Activated T-helper 1 cell treated with anti-CD3 and anti-CD28 coated beads, Interleukin-2, amount 50 U/mL, for 16 hours (primary cell): ENCODE measurements at places on chromosomes 2 and 18.

GRCh38 chr2:182283512-182283911 lies 143.3 kb downstream of the PDE1A start:
- no peak for DNase-seq

DNA sequence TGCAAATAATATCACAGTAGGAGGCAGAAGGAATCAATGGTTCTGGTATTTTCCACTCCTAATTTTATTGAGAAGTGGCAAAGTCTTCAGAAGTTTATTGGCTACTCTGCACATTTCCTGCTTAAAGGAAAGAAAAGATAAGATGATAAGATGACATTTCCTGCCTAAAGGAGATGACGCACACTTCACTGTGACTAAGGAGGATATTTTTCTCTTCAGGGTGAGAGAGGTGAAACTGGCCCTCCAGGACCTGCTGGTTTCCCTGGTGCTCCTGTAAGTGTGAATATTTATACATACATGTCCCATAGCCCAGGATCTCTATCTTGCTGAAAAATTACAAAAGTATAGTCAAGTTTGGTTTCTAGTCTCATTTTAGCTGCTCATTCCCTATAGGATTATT lies 27.9 kb downstream of the COL3A1 start:
- no peak for DNase-seq

DNA sequence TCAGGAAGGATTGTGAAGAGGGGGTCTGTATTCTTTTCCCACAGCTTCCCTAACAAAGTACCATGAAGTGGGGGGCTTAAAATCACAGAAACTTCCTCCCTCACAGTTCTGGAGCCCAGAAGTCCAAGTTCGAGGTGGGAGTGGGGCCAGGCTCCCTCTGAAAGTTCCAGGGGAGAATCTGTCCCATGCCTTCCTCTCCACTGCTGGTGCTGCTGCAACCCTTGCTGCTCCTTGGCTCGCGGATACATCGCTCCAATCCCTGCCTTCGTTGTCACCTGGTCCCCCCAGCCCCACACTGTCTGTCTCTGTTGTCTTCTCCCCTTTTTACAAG lies 134.1 kb downstream of the DDX1 start:
- DNase-seq, result no peak

DNA sequence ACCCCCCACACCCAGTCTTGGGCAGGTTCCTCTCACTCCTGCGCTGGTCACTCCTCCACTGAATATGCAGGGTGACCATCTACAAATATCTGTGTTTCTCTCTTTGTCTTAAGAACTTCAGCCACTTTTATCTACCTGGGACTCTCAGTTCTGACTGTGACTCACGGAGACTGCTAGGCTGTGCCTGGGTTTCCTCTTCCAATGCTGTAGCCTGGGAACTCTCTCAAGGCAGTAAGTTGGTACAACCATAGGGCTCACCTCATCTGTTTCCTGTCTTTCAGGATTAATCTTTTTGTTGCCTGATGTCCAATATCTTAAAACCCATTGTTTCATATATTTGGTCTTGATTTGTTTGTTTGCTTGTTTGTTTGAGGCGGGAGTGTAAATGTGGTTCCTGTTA lies 47.2 kb upstream of the ZNF396 start:
- DNase-seq, result no peak

- no peak for DNase-seq
Observed at GRCh38 chr2:170554278-170554955, 160.7 kb upstream of the SP5 start.

- DNase-seq, result no peak
Observed at GRCh38 chr2:218881744-218882460, 1.2 kb downstream of the WNT10A start.

GRCh38 chr2:114550895-114551793 lies 108.7 kb downstream of the DPP10 start:
- no peak for DNase-seq

DNA sequence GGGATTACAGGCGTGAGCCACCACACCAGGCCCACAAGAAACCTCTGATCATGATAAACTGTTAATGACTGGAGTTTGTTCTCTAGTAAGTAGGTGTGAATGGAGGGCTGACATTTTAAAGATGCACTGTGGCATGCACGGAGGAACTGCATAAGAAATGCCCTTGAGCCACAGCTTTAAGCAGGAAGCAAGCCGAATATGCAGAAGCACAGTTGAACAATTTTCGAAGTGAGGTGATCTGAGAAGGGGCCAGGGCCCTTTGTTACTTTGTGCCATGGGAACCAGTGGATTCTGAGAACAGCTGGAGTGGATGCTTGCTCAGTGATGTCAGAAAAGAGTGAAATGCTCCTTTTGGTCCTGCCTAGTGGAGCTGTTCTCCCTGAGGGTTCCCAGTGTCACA lies 16.3 kb downstream of the FECH start:
- no peak for DNase-seq

- no peak for DNase-seq
Observed at GRCh38 chr2:181138816-181139215, 158.4 kb downstream of the UBE2E3 start.

GRCh38 chr2:88181511-88181910 lies 11.4 kb downstream of the THNSL2 start:
- no peak for DNase-seq

DNA sequence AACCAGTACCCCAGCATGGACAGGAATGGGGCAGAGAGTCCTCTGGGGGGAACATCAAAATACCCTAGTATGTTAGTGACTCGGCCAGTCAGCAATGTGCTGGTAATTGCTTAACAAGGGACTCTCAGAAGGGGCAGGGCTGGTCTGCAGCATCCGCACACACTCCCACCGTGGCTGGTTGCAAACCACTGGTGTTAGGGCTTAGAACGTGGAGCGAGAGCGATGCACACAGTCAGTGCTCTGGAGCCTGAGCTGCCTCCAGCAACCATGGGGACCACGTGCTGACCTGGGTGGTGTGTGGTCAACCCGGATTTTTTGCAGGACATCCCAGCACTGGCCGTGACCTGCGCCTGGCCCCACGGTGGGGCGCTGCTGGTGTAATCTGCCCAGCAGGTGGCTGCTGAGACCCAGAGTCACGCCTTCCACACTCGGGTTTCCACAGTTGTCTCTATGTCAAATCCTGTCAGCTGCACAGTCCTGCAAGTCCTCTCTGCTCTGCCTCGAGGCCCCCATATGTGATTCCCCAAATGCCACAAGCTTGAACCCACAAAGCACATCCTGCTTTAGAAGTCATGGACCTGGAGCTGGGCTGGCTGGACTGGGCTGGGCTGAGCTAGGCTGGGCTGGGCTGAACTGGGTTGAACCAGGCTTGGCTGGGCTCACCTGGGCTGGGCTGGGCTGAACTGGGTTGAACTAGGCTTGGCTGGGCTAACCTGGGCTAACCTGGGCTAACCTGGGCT lies 50.6 kb upstream of the GPC1 start:
- no peak for DNase-seq

DNA sequence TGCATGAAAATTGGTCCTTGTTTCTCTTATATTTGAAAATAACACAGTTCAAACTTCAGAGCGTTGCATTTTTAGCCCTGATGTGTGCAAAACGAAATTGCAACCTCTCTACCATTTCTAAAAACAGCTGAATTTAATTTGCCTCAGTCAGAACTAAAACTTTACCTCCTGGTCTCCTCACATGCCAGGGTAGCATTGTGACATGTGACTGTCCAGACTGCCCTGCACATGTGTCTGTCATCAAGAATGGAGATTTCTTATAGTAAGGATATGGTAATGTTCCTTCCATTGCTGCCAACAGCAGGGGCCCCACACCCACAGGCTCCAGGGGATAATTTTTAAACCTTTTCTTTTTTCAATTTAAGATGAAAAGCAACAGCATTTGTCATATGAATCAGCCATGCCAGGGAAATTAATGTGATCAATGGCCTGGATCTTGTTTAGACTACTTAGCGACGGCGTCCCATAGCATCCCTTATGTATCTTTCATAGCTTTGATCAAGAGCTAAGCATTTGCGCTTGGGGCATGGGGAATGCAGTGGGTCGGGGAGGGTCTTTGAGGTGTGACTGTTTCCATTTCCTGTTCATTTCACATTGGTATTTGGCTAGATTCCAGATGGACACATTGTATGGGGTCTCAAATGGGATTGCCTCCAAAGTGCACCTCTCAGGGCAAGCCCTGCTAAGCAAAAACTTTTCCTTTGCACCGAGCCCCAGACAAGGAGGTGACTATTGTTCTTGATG lies 92.4 kb upstream of the RASGRP3 start:
- no peak for DNase-seq

DNA sequence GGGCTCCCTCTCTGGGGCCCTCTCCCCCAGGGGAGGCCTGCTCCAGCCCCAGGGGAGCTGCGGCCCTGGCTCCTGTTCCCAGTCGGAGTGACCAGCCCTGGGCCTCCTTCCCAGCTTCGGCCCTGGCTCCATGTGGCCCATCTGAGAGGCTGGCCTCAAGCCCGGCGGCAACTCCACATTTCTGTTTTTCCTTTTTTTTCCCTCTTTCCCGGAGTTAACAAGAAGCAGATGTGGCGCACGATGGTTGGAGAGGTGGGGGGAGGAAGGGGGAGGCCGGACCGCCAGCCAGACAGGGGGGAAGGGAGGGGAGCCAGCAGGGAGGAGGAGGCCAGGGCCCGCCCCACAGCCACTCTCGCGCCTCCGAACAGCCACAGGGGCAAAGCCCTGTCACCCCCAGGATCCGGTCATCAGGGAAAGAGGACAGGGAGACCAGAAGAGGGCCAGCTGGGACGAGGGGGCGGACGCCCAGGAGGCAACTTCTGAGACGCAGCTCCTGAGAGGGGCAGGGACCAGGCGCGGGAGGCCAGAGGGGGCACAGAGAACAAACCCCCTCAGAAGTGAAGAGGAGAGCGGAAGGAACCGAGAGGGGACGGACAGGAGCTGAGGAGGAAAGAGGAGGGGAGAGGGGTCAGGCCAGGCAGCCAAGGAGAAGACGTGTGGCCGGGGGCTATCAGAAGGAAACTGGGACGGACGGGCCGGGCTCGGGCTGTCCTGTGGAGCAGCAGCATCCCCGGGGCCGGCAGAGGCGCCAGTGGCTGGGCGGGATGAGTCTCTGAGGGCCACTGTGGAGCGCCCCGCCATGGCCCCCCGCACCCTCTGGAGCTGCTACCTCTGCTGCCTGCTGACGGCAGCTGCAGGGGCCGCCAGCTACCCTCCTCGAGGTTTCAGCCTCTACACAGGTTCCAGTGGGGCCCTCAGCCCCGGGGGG lies at the start of gene EMILIN1:
Gene EMILIN1, plus strand, starts transcription at position 349 of the 928 bp plus-strand sequence. Its CDS starts 451 bp downstream, at position 800.
- DNase-seq, result no peak

GRCh38 chr2:103008586-103008985 lies 246.8 kb downstream of the TMEM182 start:
- no peak for DNase-seq

- no peak for DNase-seq
Observed at GRCh38 chr2:70145851-70146739, 44.7 kb downstream of the C2orf42 start.

GRCh38 chr2:240440704-240441320 lies 5.3 kb downstream of the GPC1 start:
- DNase-seq, result no peak

DNA sequence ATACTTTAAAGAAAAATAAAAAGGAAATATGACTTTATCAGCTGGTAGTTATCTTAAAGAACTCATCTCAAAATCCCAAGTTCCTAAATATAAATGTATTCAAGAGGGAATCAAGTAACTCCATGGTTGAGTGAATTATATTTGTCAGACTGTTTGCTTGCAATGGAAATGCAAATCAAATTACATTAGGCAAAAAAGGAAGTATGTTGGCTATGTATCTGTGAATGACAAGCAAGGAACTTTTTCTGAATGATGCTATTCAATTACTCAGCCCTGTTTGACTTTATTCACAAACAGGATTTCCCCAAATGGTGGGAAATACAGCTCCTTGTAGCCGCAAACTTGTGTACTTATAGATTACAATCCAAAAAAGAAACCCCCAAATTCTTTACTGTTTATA lies 309.1 kb downstream of the ARL6IP6 start:
- no peak for DNase-seq

GRCh38 chr18:3150274-3150673 lies 69.5 kb downstream of the MYOM1 start:
- DNase-seq, result no peak

GRCh38 chr18:79685281-79685680 lies 5.7 kb downstream of the CTDP1 start:
- no peak for DNase-seq

- no peak for DNase-seq
Observed at GRCh38 chr18:767084-767882, 44.8 kb downstream of the YES1 start.

DNA sequence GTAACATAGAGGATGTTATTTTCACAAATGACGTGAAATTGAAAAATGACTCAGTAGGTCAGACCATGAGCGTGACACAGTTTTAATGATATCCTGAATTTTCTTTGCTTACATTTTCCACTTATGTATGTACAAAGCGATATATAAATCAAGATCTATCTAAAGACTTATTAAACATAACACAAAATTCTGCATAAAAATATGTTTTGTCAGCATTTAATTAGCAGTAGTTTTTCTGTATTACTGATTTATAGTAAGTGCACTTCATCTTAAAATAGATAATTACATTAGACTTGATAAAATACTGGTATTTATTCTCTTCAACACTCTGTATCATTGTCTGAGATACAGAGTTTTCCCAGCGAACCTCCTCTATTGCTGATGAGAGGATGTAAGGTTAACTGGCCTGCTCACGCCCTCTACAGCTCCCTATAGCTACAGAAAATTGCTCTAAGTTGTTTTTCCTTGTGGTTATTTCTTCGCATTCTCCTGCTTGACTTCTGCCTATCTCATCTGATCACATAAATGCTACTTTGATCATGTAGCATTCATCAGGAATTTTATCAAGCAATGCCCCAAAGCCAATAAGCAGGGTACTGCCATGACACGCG lies 548.8 kb upstream of the REG3G start:
- DNase-seq, result no peak

- no peak for DNase-seq
Observed at GRCh38 chr2:33496726-33497125, 20.3 kb downstream of the RASGRP3 start.

GRCh38 chr2:235510318-235510717 lies 16.5 kb downstream of the AGAP1 start:
- no peak for DNase-seq

DNA sequence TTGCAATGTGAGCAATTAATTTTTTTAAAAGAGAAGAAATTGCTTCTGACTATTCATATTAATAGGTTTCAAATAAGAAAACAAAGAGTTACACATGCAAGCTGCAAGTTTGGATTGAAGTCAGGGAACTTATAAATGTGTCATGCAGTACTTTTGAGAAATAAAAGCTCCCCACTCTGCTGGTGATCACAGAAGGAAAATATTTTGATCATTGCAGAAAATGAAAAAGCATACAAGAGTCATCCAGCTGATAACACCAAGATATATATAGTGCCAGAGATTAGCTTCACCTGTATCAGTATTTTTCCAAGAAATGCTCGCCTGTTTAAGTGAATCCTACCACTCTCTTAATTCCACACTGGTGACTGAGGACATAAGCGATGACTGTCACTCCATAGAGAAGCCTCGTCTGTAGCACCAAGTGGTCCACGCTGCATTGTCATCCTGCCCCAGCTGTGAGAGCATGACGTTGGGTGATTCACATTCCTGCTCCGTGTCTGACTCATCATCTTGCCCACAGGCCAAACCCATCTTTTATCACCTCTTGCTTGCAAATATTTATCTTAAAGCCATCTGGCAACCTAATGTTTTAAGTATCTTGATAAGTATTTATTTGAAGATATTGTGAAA lies 178.0 kb downstream of the ASXL3 start:
- DNase-seq, result no peak

- DNase-seq, result no peak
Observed at GRCh38 chr2:228334180-228334579, 152.7 kb upstream of the SPHKAP start.

GRCh38 chr2:230956827-230957755 lies 32.0 kb upstream of the GPR55 start:
- DNase-seq, result no peak

- DNase-seq, result no peak
Observed at GRCh38 chr2:227789803-227790202, 23.8 kb upstream of the CCL20 start.
